ENCODE measurements at places on chromosomes 7 and 10.

DNA sequence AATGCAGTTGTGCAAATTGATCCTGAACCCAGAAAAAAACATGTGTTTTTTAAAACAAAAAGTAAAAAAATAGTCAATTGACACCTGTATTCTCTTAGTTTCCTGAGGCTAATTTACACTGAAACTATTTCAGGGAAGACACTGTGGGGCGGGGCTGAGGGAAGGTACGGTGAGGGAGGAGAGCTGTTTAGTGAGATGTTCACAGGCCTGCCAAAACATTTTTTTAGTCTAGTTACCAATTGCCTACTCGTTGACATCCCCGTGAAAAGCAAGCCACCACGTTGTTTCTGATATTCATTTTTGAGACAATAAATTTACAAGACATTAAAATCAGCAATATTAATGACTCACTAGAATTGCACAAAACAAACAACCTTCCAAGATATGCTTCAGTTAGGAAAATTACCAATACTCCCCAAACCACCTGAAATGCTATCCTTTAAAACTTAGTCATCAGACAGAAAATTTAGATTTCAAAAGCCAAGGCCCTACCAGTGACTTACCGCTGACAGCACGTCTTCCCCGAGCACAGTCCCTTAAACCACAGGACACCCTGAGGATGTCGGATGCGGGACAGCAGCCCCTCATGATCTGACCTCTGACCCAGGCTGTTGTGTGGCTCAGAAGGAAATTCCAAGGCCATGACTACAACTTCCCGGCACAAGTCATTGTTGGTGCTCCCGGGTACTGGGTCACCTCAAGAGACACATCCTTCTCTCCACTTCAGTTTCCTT lies 279.2 kb downstream of the PRPF18 start:
- DNase-seq = peak; percentile 88

- DNase-seq = peak; percentile 82
Measured at GRCh38 chr10:77274046-77274795, 363.4 kb downstream of the KCNMA1 start.

DNA sequence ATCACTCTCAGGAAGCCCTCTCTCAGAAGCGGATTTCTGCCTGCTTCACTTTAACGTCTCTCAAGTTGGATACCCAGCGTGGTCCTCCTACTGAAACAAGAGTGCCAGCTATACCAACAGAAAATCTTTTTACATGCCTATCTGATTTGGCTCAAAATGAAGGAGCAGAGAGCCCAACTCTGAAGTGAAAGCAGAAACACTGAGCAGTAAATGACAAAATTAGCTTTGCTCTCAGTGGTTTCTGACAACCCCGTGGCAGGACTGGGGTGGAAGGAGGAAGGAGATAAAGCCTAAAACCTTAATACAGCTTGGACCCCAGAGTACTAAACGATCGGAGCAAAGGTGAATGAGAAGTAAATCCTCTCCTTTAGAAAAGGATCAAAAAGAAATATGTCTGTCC lies 25.1 kb upstream of the GPR37 start:
- DNase-seq = no peak

- DNase-seq = peak; percentile 34
Measured at GRCh38 chr7:112421666-112422486, 28.4 kb upstream of the IFRD1 start.

DNA sequence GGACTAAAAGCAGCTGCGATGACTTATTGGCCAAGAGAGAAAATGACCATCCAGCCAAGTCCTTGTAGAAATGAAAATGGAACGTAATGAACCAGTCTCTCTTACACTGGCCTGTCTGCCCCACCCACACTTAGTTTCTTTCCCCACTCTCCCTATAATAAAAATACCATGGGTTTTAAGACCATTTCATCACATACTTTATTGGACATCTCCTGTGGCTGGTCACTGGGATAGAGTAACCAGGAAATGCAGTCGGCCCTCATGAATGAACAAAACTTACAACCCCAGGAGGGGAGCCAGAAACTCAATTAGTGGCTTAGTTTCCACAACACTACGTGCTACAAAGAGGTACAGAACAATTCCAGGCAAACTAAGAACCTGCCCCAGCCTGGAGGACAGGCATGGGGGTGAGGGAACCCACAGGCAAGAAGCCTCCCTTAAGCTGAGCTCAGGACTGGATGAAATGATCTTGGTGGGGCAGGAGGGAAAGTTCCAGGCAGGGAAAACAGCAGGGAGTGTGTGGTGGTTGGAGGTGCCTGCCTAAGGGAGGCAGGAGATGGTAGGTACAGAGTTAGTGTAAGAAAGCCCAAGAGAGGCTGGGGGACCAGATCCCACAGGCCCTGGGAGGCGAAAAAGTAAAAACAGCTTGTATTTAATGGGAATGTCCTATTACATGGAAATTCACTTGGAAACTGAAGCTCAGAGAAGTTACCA lies 29.6 kb downstream of the MKI67 start:
- no peak for DNase-seq

GRCh38 chr10:63430091-63430998 lies 35.4 kb downstream of the JMJD1C start:
- DNase-seq = peak; percentile 97

DNA sequence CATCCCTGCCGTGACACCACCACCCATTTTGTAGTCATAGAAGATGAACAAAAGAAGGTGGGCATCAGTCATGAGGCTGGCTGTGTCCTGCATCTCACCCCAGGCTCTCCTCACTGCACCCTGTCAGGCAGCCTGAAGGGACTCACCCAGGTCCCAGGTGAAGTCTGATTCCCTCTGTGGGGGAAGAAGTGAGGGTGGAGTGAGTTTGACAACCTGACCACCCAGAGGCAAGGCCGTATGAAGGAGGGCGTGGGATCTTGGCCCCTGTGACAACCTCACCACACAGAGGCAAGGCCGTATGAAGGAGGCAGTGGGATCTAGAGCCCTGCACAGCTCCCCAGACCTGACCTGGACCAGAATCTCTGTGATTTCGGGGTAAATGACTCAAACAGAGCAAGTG lies 152.5 kb downstream of the DIP2C start:
- no peak for DNase-seq

DNA sequence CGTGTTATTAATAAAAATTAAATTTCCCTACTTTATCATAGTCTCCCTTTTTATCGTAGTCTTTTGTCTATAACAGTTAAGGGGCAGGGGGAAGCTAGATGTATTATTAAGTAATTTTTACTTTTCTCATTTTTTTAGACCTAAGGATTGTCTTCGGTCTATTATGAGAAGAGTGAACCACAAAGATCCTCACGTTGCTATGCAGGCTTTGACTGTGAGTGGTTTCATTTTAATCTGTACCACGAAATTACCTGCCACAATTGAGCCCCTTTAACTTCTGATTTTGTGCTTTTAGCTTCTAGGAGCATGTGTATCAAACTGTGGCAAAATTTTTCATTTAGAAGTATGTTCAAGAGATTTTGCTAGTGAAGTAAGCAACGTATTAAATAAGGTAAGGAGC lies 40.6 kb downstream of the STAM start:
- DNase-seq = no peak

DNA sequence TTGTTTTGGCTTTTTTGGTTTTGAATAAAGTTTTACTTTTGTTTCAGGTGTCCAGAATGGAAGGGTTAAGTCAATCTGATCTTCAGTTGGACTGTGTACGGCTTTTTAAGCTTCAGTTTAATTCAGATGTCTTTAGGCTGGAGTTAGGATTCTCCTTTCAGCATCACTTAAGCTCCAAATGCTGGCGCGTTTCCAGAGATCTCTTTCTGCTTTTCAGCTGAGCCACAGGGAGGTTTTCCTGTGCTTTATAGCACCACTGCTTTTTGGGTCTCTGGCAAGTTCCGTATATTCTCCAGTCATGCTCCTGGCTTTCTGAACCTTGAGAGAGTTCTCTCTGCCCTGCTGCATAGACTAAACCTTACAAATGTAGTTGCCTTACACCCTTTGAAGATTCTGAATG lies 60.0 kb downstream of the VTI1A start:
- DNase-seq = no peak

GRCh38 chr7:8113184-8113583 lies 144.6 kb downstream of the GLCCI1 start:
- no peak for DNase-seq

DNA sequence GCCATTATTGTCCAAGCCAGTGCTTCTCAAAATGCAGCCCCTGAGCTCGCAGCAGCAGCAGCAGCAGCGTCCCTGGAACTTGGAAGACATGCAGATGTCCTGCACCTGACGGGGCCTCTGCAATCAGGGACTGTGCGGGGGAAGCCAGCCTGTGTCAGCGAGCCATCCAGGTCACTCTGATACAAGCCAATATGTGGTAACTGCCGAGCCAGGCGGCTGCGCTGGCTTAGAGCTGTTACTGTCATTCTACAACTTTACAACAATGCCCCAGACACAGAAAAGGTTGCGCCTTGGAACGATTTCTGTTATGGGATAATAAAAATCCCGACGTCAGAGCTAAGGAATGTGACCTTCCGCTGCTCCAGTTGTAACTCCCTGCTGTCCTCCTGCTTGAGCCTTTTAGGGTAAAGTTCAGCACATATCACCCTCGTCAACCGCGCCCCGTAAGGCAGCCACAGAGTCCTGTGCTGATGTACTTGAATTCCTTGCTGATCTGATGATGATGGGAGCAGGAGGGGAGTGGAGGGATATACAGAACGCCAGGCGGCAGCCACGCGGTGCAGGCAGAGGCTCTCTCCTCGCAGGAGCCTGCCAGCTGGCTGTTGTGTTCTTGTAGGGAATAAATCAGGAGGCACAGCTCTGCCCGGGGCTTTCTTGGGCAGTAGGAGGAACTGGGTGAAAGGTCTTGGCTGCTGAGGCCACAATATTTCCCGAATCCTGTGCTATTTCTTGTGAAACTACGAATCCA lies 20.0 kb upstream of the CRYGN start:
- peak; percentile 45 for DNase-seq

Measured in bronchial epithelial cell (primary cell).